ENCODE measurements at places on chromosomes 11 and 22.

- DNase-seq: no peak
Measured at GRCh38 chr11:103649401-103649895, 387.0 kb upstream of the DDI1 start.

- no peak for DNase-seq
Measured at GRCh38 chr22:18104566-18104965, 6.0 kb upstream of the TUBA8 start.

GRCh38 chr22:29886596-29886995, 3.6 kb downstream of the MTMR3 start:
- no peak for DNase-seq

DNA sequence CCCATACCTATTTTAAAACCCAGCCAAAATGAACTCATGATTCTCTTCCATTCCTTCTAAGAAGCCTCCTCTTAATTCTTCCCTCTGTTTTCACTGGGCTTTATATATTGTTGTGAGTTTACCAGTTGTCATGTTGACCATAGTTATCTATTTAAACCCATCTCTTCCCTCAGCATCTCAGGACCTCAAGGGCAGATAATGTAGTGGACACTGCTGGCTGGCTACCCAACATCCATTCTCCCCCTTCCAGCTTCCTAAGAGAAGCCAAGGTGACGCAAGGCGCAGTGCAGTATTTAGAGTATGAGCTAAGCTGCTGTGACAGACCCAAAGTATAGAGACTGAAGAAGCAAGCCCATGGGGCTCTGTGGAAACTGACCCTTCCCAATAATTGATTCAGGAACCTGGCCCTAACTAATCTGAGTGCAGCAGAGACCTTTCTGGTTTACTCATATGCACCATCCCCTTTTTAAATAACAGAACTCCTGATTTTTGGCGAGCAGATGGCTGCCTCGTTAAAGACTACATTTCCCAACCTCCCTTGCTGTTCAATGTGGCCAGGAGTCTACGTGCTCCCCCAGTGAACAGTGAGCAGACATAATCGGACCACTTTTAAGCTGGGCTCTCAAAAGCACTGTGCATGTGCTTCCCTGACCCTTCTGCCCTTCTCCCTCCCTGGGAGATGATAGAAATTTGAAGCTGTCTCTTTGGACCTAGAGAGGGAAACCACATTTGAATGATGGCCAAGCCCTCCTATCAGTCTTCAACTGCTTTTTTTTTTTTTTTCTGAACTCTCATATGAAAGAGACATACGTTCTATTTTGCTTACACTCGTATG, 28.1 kb upstream of the CREB3L1 start:
- DNase-seq: no peak

DNA sequence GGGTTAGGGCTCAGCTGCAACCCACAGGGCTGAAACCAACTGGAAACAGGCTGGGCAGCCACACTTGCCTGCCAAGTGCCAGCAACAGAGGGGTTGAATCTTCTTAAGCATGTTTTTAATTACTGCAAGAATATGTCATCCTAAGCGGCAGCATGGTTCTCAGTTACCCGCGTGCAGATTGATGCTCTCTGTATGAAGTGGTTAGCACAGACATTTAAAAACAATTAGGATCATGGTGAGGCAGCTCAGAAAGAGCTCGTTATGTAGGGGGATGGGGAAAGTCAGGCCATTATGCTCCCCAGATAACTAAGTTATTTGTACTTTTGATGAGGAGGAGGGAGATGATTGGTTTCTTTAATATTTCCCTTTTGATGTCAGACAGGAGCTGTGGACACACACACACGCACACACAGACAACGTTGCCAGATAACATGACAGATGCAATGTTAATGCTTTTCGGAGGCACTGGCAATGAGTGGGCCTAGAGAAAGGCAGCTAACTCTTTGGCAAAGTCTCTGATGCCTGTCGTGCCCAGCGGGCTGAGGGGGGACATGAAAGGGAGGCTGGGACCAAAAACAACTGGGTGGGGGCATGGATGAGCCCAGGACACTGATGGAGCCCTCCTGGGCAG, 389.7 kb downstream of the NXPE2 start:
- no peak for DNase-seq

DNA sequence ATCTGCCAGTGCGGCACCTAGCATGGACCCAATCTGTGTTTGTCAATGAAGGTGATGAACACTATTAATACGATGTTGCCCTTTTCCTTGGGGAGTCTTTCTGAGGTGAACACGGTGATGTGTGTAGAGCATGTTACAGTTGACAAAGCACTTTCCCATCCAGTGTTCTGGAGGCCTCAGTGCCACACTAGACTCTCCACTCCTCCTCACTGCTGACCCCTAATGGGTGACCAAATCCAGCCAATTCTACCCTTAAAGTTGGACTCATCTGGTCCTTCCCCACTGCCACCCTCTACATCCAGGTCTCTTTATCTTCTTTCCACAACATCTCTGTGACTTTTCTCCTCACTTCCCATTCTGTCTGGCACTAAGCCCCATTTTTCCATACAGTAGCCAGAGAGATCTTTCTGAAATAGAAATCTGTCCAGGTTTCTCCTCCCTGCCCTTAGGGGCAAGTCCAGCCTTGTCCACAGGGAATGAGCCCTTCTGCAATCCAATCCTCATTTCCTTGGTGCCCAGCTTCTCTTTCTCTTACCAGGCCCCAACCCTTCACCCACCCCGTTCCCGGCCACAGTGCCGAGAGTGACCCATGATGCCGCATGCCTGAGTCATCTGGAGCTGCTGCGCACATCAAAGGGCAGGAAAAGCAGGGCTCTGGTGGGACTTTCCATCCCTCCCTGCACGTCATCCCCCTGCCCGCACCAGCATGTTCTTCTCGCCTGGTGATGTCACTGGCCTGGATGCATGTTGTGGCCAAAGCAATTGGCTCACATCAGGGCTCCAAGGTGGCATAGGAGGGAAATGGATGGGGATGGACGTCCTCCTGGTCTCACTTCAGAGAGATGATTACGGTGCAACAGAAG, 64.2 kb downstream of the RASSF10 start:
- no peak for DNase-seq

DNA sequence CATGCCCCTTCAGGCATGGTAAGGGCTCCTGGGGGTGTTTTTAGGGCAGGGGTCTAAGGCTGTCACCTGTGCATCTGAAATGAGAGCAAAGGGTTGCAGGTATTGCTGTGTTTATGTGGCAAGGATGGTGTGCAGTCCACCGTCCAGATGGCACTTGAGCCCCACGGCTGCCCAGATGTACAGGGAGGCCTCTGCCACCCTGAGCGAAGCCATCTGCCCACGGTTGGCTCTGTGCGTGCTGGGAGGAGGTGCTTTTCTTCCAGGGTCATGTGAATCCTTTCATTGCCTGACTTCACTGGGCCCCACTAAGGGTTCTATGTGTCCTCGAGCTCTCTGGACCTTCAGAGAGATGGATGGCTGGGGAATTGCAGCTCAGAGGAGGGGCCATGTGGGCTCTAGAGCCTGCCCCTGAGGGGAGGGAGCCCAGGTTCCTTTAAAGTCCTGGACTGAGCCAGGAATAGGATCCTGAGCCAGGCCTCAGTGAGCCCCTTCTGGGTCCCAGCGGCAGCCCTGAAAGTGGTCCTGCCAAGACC, 89.9 kb downstream of the CTTN start:
- DNase-seq: no peak

DNA sequence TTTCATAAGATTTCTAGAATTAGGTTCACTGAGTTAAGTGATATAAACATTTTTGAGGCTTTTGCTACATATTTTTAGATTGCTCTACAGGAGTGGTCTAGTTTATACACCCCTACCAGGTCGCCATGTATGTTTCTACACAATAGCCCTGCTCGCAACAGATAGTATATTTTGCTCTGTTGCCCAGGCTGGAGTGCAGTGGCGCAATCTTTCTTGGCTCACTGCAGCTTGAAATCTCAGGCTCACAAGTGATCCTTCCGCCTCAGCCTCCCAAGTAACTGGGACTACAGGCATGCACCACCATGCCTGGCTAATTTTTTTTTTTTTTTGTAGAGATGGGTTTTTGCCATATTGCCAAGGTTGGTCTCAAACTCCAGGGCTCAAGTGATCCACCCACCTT, 10.4 kb downstream of the ZNRF3 start:
- DNase-seq: no peak

DNA sequence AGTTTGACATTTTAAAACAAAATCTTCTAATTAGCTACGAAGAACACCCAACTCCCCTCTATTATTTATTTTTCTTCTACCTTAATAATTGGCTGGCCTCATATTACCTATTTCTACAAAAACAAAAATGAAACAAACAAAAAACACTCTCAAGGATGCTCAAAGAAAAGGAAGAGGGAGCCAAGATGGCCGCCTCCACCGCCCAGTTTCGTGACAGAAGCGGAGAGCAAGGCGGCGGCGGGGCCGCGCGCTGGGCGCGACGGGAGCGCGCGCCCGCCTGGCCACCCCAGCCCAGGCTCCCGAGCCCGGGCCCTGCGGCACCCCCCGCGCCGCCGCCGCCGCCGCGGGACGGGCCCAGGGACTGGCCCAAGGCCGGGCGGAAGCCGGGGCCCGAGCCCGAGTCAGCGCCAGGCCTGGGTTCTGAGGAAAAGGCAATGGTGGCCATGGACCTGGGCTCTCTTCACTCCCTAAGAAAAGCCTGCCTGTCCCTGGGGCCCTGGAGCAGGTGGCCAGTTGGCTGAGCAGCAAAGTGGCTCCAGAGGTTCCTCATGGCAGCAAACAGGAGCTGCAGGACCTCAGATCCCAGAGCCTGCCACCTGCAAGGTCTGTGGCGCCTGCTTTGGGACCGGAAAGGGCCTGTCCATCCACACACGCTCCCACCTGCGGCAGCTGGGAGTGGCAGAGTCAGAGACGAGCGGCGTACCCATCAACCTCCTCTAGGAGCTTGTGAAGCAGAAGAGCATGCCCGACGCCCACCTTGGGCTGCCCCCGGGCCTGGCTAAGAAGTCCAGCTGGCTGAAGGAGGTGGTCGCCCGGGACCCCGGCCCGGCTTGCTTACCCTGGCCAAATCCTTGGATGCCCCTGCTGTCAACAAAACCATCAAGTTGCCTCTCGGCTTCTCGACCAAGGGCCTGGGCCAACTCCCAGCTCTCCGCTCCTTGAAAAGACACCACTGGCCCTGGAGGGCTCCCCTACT, 543.2 kb upstream of the CCDC179 start:
- no peak for DNase-seq

- no peak for DNase-seq
Measured at GRCh38 chr11:86106916-86107315, 38.0 kb upstream of the PICALM start.

DNA sequence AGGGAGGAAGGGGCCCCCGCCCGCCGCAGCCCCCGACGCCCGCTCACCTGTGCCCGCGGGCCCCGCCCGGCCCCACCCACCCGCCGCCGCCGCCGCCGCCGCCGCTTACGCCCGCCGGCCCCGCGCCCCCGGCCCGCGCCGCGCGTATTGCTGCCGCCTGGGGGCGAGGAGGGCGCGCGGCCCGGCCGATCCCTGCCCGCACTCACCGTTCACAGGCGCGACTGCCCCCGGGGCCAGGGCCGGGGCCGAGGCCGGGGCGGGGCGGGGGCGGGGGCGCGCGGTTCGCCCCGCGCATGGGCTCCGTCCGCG, 212 bp downstream of the HRAS start:
- no peak for DNase-seq

DNA sequence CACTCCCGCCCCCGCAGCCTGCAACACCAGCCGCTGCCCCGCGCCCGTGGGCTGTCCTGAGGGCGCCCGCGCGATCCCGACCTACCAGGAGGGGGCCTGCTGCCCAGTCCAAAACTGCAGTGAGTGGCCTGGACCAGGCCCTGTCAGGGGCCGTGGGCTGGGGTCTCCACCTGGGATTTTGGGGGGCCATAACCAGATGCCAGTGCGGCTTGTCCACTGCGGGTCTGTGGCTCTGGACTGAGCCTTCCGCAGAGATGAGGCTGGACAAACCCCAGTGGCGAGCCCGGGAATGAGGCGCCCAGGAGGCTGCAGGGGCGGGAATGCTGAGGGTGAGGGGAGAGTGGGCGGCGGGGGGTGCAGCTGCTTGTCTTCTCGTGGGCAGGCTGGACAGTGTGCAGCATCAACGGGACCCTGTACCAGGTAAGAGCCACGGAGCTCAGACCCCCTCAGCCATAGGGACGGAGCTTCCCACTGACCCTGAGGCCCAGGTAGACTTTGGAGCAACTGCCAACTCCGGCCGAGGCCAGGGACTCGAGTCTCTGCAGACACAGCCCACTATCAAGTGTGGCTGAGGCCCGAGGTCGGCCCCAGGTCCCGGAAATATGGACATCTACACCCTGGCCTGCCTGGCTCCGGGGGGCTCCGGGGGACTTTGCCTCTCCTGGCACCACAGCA, 24.8 kb upstream of the MUC5B start:
- no peak for DNase-seq

- no peak for DNase-seq
Measured at GRCh38 chr22:27083610-27084009, 426.2 kb downstream of the MIAT start.

GRCh38 chr11:126440792-126441514, 85.5 kb downstream of the ST3GAL4 start:
- DNase-seq: peak; percentile 73

GRCh38 chr11:72932132-72932570, 117.9 kb downstream of the ATG16L2 start:
- no peak for DNase-seq

DNA sequence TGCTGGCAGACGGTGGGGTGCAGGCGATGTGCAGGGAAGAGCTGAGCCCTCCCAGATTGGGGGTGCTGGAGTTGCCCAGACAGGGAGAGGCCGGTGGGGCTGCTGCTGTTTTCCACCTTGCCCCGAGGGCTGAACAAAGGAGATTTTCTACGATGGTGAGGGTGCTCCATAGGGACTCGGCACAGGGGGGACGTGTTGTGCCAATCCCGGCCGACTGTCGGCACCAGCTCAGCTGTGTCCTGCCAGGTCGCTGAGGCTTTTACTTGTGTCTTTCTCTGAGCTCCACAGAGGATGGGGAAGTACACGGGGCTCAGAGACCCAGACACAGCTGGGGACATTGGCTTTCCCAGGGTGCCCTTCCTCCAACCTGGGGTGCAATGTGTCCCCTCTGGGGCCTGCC, 816.8 kb downstream of the BRD1 start:
- DNase-seq: no peak

DNA sequence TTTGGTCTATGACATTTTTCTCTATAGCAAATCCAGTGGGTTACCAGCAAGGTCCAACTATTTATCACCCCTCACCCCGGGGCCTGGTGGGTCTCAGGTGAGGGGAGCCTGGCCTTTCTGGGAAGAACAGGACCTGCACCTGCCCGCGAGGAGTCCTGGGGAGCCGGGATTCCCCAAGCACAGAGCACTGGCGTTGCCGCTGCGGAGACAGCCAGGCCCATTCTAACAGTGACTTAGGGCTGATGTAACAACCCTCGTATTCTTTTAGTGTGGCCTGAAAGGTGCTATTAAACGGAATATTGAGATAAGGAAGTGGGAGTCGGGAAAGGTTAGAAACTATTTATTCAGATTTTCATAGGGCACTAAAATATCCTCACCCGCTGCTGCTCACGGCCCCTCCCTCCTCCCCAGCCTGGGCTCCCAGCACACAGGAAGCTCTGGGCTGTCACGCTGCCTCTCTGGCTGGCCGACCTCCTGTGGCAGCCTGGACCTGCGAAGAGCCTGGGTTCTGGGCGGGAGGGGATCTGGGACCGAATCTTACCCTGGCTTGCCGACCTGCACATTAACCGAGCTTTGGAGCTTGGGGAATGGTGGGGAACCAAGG, 141.2 kb downstream of the MIAT start:
- no peak for DNase-seq

GRCh38 chr11:77038825-77039326, 4.7 kb downstream of the B3GNT6 start:
- no peak for DNase-seq

- DNase-seq: no peak
Measured at GRCh38 chr11:64457416-64458010, 98.6 kb downstream of the RPS6KA4 start.

- DNase-seq: no peak
Measured at GRCh38 chr11:65060913-65061408, 2.6 kb upstream of the NAALADL1 start.

Measured in CD4-positive, alpha-beta T cell treated with Interleukin-21 for 1 hour (primary cell).